Naive thymus-derived CD8-positive, alpha-beta T cell (primary cell): ENCODE measurements at places on chromosomes 12 and 14.

- no peak for DNase-seq
Measured at GRCh38 chr12:123479442-123480180, 21.7 kb downstream of the SNRNP35 start.

DNA sequence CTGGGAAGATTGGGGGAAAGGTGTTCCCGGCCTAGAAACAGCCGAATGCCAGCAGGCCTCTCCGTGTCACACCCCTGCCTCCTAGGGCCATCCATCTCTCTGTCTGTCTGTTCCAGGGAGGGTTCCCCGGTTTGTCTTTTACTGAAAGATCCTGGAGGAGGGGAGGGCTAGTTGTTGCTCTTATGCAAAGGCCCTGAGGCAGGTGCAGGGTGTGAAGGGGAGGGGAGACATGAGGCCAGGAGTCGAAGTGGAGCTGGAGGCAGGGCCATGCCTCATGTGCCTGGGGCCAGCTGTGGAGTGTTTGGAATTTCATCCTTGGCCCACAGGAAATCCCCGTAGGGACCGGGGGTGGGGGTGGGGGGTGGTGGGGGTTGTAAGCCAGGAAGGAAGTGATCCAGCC, 8.7 kb upstream of the RCOR1 start:
- no peak for DNase-seq

DNA sequence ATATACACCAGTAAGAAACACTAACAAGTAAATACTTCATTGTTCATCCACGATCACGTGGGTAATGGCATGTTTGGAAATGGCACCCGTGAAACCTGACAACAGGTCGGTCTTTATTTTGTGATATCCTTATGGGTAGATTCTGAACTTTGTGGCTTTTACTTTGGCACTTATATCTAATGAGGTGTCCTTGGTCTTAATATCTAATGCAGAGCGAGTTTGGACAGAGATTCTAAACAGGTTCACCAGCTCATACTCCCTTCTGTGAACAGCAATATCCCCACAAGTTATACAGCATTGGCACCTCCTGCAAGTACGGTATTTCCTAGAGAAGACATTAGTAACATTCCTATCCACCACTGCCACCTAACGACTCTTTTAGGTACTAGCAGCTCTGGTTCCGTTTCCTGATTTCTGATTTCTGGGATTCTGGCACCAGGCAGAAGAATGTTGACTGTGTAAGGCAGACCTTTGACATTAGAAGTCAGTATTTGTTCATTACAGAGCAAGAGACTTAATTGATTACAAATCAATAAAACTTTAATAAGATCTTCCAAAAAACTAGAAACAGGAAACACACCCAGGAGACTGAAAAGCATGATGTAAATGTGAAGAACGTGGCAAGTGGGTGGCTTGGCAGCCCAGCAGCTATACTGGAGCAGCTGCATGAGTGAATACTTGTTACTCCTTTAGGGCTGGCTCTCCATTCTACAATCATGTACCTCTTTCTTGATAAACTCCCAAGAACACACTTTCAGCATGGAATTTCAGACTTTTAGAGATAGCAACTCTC, 2.5 kb downstream of the ANG start:
- peak; percentile 50 for DNase-seq

DNA sequence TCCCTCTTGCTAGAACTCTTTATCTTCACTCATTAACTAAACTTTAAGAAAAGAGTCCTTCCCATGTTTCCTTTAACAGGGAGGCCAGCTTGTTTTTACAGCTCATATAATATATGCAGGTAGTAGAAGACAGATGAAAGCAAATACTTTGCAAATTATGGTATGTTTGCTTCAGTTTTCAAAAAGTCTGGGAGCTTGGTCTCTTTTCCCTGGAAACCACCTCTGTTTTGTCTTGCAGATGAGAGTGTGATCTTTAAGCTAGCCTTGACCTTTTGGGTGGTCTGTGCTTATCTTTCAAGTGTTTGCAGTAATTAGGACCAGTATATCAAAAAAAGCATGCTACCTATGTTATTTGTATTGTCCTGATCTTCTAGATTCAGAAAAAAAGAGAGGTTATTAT, 62.7 kb downstream of the ERC1 start:
- no peak for DNase-seq

GRCh38 chr12:56590237-56590830, 39.8 kb downstream of the BAZ2A start:
- no peak for DNase-seq

DNA sequence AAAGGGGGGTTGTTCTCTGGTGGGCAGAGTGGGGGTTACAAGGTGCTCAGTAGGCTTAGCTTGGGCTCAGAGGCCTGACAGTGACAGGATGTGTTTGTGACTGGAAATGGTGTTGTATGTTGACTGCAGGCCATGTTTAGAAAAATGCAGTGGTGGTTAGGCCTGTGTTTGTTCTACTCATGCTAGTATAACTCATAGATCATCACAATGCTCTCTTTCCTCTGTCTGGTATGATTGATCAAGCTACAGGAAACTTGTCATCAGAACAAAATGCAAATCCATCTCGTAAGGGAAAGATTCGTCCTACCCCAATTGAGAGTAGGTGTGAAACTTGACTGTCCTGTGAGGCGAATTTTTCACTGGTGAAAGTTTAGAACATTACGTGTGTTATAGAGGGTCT, 11.8 kb downstream of the TPH2 start:
- DNase-seq = no peak

GRCh38 chr12:896031-896430, 53.5 kb downstream of the RAD52 start:
- no peak for DNase-seq

GRCh38 chr14:106013879-106014376, 487.5 kb downstream of the TMEM121 start:
- no peak for DNase-seq

DNA sequence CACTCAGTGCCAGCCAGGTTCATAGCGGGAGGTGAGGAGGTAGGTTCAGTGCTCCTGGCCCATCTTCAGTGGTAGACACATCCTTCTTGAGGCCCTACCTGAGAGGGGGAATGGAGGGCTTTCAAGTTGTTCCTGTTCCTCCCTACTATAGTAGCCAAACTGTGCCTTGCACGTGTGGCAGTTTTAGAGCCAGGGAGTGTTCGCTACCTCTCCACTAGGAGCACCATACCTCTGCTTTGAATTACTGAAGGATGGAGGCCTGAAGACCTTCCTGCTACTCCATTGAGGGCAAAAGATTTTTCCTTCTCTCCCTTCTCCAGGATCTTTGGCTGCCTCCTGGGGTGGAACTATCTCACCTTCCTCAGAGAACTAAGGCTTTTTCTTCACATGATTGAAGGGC, 5.9 kb upstream of the ALG10 start:
- DNase-seq = no peak

DNA sequence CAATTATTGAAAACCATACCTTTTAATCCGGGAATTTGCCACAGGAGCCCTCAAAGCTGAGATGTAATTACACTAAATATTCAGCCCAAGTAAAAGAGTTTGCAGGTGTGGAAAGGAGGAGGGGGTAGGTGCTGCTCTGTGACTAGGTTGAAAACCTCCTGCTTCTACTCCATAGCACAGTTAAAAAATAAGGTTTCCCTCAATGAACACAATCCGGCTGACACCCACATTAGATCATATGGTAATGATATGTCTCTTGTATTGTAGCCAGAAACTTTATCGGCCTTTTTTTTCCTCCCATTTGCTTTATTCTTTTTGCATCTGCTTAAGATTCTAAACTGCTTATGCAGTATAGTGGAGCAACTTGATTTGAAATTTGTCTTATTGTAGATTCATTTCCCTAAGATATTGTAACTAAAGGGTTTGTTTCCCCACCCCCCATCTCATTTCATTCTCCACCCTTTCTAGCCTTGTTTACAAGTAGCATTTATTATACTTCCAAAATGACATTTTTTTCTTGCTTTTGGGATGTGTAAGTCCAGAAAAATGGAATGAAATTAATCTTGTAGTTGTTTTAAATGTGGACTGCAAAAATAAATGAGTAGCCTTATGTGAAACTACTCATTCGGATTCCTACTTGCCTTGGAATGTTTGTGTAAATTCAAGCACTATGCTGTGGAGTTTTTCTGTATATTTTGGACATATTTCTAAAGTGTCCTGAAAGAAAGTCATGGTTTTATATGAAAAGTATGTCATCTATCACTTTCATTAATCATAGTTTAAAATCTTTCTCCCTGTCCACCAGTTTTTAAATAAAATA, at the start of gene DCN:
DCN (minus strand) TSS at position 182 of the 820 bp plus-strand sequence. CDS start 4,265 bp downstream, outside the sequence.
- no peak for DNase-seq

DNA sequence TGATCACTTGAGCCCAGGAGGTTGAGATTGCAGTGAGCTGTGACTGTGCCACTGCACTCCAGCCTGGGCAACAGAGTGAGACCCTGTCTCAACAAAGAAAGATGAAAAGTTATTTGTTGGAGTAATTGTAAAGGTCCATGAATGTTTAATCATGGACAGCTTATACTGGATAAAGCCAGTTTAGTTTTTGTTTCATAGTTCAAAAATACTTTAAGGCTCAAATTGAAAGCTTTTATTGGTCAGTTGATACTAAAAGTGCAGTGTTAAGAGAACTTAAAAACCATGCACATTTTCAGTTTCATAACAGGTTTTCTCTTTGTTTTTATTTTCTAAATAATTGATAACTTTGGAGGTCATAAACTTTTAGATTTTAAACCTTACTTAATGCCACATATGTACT, 108.4 kb downstream of the MON2 start:
- DNase-seq = no peak

GRCh38 chr14:21874946-21875345, 201.3 kb upstream of the OR4E1 start:
- DNase-seq = no peak

- no peak for DNase-seq
Measured at GRCh38 chr14:88681755-88682494, 110.8 kb downstream of the EML5 start.

DNA sequence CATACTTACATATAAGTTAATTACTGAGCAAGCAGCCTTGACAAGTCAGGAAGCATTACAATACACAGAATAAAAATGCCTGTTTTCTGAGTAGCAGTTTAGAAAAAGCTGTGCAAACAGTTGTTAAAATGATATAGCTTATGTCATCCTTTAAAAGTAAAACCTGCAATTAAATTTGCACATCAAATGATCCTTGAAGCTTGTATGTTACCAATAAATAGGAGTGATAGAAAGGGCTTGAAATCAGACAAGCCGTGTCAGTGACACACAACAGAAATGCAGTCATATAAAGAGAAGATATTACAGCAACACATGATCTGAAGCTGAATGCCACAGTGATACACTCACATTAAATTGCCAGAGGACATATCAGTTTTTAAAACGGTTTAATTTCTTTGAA, 70.0 kb downstream of the EPS8 start:
- DNase-seq = no peak

DNA sequence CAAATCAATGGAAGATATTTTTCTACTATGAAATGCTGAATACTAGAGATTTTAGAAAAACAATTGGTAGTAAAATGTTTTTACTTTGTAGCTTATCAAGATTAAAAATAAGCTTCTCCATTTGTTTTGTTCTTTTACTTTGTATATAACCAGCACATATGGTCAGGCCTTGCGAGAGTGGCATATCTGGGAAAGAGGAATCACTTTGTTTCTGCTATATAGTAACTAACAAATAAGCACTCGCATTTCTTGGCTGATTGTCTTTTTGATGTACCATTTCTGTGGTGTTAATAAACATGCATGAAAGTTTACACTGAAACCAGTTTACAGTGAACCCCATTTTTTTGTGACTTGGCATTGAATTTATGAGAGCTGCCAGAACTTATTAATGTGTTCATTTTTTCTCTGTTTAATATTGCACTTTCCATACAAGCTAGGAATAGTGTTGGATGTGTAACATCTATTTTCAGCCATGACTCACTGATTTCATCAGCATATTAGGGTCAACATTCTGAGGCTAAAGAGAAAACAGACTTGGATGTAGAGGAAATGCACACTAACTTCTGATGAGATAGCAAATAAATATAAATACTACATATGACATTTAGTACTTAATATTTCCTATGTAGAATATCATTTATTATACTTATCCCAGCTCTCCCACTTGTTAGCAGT, 635.5 kb downstream of the KCNH5 start:
- no peak for DNase-seq

DNA sequence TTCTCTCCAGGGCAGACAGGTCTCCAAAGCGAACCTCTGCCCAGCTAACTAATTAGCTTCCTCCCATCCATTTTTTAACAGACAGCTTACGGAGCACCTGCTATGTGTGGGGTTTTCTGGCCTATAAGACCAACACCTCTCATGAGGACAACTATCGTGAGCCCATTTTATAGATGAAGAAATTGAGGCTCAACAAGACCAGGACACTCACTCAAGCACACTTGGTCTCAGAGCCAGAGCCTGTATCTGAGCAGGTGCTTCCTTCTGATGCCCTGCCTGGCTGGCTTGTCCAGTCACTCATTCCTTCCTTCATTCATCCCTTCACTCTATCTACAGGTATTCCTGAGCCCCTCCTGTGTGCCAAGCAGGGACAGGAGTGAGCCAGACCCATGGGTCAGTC, 6.1 kb downstream of the TRPV4 start:
- no peak for DNase-seq

DNA sequence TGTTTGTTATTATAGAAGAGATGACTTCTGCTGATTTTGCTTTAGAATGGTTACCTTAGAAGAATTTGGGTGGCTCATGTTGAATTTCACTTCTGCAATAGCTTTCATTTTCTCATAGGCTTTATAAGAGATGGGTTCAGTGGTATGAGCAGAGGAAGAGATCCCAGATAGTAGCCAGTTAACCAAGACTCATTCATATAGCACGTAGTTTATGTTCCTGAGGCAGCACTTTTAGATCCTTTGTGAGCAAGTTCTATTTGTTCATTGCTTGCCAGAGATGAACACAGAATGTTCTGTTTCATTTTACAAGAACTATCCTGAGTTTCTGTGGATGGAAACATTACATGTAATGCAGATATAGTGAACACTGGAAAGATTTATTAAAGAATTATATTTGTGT, 32.2 kb downstream of the RAB21 start:
- DNase-seq = no peak

- DNase-seq = no peak
Measured at GRCh38 chr14:74893614-74894091, 11.9 kb downstream of the DLST start.

GRCh38 chr14:100049220-100049619, 16.0 kb upstream of the EVL start:
- no peak for DNase-seq

DNA sequence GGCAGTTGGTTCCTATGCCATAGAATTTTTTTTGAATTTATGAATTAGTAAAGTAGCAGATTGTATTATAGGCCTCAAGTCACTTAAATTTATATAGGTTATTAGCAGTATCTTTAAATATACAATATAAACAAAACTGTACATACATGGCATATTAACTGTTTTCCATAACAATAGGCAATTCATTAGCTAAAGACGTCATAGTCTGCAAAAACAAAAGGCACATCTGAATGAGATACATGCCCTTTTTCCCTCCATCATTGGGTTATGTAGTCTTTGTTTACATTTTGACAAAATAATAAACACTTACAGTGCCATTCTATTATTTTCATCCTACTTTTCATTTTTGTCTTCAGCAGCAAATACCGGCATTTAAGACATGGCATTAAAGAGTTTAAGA, 1.1 kb upstream of the VCPKMT start:
- DNase-seq = no peak

DNA sequence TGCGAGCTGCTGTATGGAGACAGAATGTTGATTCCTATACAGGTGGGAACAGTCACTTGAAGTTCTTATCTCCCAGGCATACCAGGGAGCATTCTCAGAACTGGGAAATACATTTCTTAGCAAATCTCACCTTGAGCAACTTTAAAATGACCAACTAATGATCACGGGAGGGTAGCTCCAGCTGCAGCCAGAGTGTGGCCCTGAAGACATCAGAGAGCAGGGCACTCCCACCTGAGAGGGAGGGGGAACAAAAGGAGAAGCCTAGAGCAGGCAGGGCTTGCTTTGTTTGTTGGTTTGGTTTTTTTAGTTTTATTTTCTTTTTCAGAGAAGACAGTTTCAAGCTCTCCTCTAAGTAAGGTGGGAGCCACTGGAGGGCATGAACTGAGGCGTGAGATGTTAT, 101.1 kb downstream of the OTX2 start:
- DNase-seq = no peak
